ENCODE measurements at places on chromosomes 2 and 18.

GRCh38 chr2:113083296-113083695, 15.5 kb downstream of the IL1F10 start:
- no peak for DNase-seq

DNA sequence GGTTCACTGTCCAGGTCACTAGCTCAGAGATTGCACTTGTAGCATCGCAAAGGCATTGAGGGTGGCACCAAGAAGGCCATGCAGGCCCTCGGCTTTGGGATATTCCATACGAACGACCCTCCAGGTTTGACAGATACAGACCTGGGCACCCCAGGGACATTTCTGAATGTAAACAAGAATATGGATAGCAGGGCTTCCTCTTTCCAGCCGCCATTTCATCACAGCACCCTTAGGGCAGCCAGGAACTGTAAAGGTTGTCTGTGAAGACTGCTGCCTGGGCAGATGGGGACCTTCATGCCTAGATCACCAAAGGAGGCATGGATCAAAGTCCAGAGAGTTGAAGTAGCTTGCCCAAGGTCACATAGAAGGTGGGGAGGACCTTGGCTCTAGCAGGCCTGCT, 70.5 kb downstream of the ACTR2 start:
- no peak for DNase-seq

DNA sequence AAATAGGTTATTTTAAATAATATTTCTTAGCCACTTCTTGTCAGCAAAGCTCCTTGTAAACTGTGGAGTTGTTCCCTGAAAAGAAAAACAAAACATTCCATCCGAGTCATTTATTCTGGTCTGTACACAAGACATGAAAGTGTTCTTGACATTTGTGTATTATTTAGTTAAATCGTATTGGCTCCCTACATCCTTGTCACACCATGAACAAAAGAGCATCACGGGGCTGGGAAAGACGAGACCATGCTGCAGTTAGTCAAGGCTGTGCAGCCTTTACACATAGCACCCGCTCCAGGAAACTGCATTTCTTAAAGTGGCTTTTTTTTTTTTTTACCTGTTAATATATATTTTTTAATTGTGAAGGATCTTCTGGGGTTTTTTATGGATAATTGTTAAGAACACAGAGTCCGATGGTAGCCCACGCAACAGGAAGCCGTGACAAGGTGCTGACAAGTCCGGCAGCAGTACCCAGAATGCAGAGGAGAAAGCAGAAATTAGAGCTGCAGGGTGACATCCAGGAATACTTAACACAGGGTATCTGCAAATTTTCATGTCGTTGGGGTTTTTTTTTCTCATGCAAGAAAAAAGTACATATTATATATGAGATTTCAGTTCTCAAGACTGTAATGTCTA, 588.4 kb downstream of the ARHGAP15 start:
- no peak for DNase-seq

DNA sequence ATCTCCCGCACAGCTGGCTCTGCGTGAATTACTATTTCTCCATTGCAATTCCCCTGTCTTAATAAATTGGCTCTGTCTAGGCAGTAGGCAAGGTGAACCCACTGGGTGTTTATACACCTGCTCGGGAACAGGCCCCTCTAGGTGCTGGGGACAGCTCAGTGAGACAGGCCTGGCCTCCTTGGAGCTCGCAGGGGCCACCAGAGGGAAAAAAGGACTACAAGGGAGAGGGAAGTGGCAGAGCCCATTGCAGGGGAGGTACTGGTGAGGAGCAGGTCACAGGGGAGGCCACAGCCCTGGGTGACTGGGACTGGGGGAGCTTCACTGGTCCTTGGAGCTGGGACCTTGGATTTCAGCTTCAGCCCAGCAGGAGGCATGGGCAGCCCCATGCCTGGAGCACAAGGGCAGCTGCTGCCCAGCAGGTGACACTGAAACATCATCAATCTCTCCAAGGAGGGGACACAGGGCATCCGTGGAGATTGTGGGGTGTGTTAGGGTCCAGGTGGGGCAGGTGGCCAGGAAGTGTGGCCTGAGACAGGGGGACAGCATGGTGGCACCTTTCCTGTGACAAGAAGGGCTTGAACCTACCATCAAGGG, 31.2 kb downstream of the NGEF start:
- DNase-seq = no peak

DNA sequence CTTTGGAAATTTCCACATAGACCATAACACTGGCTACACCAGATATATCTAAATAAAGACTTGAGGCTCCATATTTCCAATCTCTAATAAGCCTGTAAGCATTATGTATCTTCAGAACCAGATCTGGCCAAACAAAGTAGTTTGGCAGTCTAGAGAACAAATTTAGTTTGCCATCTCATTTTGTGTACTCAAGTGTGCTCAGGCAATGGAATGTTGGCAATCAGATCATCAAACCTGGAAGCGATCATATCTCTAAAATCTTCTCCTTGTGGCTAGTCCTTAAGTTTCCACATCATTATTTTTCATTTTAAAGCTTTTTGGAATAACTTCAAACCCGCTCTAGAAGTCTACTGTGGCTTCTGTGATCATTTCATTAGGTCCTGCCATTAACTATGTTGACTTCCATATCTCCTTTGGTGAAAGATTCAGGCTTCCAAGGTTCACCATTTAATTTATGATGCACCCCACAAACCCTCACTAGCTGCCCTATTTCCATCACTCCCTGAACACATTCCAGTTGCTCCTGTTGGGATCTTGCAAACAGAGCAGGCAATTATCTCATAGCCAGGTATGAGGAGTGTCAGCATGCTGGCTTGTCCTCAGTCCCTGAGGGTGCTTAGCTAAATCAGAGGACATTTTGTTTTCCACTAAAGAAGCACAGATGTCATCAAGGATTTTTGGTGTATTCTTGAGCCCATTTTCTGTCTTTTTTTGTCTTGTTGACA, 46.2 kb downstream of the WDR75 start:
- no peak for DNase-seq

Measured in OCI-LY7 (cell line).